ENCODE measurements at places on chromosomes 3 and 15.

GRCh38 chr3:67646586-67647234 is 7.7 kb downstream of the SUCLG2 start:
- DNase-seq, result no peak

DNA sequence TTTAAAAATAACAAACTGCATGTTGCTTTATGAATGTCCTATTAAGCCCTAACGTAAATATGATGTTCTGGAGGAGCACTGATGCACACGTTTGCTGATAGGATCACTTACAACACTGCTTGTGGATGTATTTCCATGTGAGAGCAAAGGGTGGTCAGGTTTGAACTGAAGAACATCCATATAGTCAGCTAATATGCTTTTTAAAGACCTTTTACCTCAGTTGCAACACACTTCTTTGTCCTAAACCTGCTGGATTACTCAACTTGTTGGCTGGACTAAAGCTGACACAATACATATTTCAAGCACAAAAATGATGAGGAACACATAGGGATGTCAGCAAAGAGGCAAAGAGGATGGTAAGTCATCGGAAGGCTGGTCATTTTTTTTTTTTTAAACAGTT is 186.6 kb downstream of the TIGIT start:
- no peak for DNase-seq

DNA sequence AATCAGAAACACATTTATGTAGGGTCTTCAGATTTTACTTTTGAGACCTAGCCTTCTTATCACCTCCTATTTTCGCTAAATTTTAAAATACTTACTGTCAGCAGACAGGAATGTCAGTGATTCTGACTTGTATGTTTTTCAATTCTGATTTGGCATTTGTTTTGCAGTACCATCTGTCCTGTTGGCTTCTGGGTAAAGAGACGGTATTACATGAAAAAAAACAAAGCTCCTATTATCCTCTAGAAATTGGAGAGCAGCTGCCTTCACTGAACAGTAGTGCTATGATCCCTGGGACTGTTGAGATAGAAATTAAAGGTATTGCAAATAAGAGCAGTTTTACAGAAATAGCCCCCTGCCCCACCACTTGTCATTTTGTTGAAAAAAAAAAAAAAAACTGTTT is 8.4 kb downstream of the ARMC8 start:
- DNase-seq, result no peak

- no peak for DNase-seq
These were observed 390.0 kb upstream of the NR2F2 start for GRCh38 chr15:95940431-95940985.

DNA sequence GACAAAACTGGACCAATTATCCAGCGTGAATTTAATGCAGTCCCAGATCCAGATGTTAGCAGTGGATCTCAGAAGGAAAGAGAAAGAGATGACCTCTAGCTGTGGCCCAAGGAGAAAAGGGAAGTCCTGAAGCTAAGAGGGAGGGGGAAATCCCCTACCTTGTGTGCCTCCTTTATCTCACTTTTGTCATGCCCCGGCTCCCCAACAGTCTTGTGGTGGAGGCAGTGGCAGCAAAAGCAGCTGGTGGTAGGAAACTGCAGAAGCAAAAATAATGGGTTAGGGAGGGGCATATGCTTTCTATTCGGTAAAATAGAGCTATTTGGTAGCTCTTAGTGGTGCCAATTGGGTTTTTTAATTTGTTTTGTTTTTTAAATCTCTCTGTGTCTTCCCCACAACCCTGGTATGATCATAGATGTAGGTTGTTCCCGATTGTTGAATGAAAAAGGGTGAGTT is 56.5 kb downstream of the MCTP2 start:
- no peak for DNase-seq

DNA sequence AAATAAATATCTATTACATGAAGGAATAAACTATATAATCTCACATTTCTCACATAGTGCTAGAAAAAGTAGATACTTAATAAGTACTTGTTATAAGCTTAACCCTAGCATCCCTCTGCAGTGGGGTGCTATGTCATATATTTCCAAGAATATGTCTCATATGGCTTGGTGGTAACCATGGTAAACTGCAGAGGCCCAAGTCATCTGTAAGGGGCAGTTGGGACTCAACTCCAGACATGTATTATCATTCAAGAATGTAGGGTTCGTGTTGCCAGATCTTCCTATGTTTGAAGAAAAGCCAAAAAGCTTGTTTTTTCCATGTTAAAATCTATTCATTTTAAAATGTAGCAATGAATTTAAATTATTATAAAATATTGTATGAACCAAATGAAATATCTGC is 46.2 kb downstream of the ZNF385D start:
- DNase-seq, result no peak

Measured in NCI-H2081 treated with DMSO at 0.1 percent for 48 hours (cell line).